ENCODE measurements at places on chromosomes 6 and 20.

- DNase-seq = no peak
These were observed 52.0 kb downstream of the HIVEP1 start for GRCh38 chr6:12064131-12064530.

DNA sequence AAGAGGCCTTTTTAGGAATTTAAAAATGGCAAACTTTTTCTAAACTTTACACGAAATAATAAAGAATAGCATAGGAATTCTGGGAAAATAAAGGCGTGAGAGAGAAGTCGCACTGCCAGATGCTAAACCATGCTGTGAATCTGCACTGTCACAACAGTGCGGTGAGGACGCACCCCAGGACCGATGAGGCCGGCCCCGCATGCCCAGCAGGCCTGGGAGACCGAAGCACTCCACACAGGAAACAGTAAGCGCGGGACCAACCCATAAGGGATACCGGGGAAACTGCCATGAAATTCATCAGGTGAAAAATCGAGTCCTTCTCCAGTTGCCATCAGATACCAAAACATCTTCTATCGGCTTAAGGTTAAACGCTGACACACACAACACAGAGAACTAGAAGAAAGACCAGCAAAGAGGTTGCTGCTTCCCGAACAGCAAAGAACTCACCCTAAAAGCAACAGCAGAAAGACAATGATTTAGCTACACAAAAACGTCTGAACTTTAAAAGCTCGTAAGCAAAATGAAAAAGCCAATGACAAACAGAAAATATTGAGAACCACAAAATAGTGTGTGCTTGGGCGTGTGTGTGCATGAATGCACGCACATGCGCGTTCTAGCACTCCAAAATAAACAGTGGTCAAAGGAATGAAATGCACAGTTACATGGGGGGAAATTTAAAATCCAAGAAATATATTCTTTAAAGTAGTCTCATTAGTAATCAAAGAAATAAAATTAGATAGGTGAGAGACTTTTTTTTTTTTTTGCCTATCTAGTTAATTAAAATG, 15.4 kb downstream of the RAMACL start:
- DNase-seq = no peak

DNA sequence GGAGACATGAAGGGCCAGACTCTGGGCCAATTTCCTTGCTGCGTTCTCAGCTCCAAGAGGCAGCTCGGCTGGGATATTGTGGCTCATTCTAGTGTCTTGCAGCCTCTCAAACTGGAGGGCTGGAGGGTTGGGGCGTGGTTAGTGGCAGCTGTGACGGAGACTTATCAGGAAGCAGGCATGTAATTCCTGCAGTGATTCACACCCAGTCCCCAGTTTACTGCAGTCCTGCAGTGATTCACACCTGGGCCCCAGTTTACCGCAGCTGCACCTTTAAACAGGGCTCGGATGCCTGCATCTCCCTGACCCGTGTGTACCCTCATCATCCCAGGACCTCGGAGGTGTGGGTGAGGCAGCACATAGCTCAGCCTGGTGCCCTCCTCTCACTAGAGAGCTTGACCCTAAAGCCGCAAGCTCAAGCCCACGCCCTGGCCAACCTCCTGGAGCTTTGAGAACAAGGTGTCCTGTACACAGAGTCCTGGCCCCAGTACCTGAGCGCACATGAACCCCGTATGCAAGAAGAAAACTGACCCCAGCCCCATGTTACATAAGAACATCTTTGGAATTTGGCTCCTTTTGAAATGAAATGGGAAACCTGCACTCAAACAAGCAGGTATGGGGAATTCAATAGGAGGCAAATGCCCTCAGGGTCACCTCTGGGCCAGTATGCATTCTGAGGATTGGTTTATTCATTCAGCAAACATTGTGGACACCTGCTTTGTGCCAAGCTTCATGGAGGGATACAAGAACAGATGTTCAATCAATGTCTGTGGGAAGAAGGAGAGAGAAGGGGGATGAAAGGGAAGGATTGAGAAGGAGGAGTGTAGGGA, 55.3 kb upstream of the FAM83D start:
- DNase-seq = no peak

GRCh38 chr20:12413116-12413515, 495.4 kb downstream of the BTBD3 start:
- no peak for DNase-seq

DNA sequence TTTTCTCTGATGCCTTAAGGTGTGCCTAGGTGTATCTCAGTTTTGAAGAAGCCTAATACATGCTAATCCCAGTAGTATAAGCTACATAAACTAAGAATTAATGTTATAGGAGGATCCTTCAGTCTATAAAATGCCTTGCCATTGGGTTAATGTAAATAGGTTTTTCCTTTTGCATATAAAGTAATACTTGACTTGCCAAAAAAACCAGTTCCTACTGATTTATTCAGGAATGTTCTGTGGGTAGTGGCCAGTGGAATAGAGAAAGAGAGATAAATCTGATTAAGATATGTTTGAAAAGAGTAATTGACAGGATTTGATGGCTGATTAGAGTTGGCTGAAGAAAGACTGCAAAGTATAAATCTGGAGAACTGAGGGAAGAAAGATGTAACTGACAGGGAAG, 273.4 kb downstream of the ZFAND3 start:
- no peak for DNase-seq

DNA sequence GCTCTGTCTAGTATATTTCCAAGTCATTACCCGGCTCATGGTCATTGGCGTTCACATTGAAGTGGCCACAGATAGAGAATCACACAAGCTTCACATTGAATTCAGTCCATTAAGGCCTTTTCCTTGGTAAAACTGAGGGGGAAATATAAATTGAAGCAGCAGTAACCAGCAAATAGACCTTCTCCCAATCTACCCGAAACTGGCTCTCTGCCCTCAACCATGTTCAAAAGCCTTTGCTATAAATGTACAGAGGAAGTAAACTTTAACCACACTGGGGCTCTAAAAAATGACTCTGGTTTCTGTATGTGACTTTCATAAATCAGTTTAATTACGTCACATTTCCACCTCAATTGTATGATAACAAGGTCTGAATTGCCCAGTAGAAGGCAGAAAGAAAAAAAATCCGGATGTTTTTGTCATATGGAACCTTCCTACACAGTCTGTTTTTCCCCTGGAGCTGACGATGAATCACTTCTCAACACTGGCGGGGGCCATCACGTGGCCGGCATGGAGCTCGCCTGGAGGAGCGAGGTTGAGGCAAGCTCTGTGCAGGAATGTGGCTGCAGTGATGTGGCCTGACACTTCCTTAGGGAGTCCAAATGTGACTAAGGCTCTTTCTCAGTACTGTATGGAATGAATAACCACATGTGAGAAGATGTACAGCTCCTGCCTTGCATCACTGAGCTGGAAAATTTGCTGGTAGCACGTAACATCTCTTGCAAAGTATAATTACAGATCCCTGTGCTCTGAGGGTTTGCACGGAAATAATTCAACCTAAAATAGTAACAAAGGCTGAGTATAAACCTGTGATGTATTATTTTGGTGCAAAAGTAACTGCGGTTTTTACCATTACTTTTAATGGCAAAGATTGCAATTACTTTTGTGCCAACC, 58.6 kb upstream of the SNX9 start:
- DNase-seq = no peak

DNA sequence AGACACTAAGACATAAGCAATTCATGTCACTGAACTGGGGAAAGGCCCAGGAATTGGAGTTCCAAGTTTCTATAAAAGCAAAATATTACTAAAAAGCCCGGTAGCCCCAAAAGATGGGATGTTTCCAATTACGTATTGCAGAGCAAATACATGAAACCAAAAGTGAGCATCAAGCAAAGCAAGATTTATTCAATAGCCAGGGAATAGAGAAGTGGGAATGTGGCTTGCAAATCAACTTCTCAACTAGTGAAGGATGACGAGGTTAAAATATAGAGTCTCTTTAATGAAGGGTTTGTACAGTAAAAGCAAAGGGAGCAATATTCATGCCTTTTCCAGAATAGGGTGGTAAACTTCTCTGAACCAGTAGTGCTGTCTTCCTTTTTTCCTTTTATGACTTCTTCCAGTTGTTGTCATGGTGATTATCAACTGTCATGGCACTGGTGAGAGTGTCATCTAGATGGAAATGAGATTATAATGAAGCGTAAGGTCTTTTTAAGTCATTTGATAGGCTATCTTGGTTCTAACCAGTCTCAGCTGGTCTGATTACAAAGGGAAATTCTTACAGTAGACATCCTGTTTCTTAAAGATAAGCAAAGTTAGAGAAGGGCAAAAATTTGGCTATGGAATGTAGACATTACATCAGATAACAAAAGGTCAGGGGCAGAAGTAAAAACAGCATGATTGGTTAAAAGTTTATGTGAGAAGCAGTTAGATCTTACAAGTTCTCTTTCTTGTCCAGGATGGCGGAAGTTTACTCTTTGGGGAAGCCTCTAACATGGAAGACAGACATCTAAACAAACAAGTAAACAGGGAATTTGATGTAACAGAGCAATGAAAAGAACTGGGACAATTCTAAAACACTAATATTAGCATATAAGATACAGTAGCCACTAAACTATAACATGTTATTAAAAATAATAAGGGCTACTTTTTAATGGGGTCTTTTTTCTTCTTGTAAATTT, 96.9 kb downstream of the TBX18 start:
- DNase-seq = no peak

GRCh38 chr6:55276745-55277530, 50.3 kb upstream of the GFRAL start:
- no peak for DNase-seq

GRCh38 chr6:156821707-156822106, 44.5 kb downstream of the ARID1B start:
- DNase-seq = no peak

DNA sequence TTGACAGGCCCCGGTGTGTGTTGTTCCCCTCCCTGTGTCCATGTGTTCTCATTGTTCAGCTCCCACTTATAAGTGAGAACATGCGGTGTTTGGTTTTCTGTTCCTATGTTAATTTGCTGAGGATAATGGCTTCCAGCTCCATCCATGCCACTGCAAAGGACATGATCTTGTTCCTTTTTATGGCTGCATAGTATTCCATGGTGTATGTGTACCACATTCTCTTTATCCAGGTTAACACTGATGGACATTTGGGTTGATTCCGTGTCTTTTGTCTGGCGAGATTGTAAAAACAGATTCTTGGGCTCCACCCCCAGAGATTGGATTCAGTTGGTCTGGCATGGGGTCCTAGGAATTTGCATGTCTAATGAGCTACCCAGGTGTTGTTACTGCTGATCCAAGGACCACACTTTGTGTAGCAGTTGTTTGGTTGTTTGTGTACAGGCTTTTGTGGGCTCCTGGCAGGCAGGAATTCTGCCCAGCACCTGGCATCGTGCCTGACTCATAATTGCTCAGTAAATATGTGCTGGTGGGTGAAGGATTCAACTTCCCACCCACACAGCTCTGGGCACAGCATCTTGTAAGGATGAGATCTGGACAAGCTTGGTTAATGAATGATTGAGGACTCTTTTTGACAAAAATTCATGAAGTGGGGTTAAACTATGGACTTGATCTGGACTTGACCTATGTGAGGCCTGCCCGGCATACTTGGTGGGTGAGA, 5.2 kb downstream of the TOX2 start:
- no peak for DNase-seq
